WTC11 (cell line): ENCODE measurements at places on chromosomes 13 and 19.
A peak's percentile ranks its signal among the peaks of the same experiment; 100 is the strongest.

- no peak for DNase-seq
Observed at GRCh38 chr13:49584771-49585182, 581 bp downstream of the RCBTB1 start.

DNA sequence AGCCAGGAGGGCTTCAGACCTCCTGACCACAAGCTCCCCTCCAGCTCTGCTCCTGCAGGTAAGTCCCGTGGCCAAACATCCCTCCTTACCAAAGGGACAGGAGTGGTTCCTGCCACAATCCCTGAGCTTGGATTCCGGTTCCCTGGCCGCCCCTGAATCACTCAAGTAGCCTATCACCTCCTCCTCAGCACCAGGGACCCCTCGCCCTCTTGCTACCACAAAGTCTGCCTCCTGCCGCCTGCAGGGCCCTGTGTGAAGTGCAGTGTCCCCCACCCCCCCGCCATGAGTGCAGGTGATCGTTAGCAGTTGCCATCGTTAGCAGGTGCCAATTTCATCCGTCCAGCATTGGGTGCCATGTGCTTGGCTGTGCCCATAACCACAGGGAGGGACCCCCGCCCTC lies 40.8 kb upstream of the RANBP3 start:
- peak; percentile 79 for DNase-seq

- DNase-seq, result no peak
Observed at GRCh38 chr19:38031423-38031770, 124.4 kb downstream of the SIPA1L3 start.

DNA sequence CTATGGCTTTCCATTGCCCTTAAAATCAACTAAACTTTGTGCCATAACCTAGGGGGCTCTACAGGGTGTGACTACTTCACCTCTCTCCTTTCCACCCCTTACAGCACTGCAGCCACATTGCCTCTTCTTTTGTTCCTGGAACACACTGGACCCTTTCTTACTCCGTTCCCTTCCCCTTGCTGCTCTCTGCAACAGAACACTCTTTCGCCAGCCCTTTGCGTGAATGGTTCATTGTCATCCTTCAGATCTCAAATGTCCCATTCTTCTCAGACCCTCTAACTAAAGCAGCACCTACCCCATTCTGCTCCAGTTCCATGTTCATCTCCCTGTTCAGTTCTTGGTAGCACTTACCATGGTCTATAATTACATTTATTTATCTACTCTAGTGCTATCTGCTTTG lies 208.3 kb downstream of the OXGR1 start:
- no peak for DNase-seq

GRCh38 chr13:49760558-49760957 lies 31.9 kb downstream of the KPNA3 start:
- DNase-seq, result no peak

DNA sequence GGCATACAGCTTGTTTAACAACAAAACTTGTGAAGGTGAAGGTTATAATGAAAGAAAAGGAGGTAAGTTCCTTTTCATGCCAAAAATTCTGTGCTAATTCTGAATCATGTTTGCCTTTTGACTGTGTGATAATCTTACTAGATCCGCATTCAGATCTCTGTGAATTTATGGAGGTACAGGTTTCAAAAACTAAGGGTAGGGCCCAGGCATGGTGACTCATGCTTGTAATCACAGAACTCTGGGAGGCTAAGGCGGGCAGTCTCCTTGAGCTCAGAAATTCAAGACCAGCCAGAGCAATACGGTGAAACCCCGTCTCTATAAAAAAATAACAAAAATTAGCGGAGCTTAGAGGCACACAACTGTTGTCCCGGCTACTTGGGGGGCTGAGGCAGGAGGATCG lies 45.9 kb downstream of the PCDH9 start:
- DNase-seq, result no peak

DNA sequence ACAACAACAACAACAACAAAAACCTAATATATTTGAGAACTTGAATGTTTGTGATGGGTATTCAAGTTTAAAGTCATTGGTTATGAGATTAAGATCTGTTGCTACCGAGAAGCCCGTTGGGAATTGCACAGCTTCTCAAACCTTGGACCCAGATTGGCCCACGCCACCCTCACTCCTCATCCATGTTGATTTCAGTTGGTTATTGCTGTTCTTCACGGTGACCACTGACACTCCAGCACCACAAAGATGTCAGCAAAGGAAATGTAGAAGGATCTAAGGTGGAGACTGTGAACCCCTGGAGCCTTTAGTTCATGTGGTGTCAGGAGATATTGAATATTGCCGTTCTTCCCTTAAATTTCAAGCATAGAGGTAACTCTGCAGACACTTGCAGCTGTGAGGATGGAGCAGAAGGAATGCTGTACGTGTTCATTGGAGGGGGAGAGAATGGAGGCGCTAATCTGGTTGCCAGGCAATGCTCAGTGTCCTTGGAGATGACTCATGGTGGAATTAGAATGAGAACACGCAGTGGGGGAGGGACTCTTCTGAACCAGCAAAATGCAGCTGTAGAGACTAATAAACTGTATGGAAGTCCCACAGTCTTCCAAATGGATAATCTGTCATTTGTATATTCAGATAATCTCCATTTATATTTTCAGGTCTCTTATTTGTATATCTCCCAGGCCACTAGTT lies 20.8 kb upstream of the ZNF835 start:
- no peak for DNase-seq

- no peak for DNase-seq
Observed at GRCh38 chr13:111346101-111346680, 25.7 kb downstream of the TEX29 start.

DNA sequence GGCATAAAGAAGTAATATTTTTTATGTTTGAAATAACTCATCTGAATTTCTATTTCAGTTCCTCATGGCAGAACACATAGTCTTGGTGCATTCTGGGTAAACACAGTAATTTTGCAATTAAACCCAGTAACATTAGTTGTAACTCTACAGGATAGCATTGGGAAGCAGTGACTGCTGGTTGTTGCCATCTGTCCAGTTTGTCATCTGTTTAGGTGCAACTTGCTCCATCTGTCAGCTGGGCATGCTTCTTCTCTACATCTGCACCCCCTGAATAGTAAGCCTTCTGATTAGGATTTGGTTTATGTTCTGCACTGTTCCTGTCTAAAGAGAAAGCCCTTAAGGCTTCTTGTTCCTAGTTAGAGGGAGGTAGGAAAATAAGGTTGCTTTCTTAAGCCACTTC lies 63.5 kb upstream of the CSNK1A1L start:
- DNase-seq, result no peak

DNA sequence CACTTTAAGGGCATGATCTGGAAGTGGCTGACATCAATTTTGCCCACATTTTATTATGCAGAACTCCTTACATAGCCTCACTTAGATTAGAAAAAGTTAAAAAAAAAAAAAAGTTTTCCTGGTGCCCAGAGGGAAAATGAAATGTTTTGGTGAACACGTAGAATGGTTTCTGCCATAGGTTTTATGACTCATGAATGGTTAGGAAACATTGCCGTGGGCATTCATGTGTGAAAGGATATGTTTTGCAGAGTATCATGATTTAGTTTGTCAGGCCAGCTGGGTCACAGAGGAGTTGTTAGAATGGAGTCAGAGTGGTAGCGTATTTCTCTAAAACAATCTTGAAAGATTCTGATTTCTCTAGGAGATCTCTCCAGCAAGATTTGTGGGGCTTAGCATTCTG lies 133.8 kb downstream of the MRPL57 start:
- no peak for DNase-seq

- no peak for DNase-seq
Observed at GRCh38 chr13:41006306-41006705, 12.8 kb downstream of the ELF1 start.

DNA sequence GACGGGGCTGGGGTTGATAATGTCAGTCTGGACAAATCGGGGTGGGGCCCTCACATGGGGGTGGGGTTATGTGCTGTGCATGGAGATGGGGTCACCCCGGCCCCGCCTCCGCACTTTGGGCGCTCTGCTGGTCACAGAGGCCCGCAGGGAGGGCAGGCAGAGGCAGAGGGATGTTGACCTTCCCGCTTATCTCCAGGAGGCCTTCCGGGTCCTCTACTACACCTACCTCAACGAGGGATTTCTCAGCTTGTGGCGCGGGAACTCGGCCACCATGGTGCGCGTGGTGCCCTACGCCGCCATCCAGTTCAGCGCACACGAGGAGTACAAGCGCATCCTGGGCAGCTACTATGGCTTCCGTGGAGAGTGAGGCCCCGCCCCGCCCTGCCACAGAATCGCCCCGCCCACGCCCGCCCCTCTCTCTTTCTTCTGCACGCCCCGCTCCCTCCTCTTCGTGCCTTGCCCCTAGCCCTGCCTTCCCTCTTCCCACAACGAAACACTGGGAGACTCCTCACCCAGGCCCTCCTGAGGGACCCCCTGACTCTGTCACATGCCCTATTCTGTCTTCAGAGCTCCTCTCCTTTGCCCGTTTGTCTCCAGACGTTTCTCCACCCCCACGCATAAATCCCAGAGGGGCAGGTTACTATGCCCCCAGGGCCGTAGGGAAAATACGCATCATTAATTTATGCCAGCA lies 32.8 kb downstream of the TMEM161A start:
- peak; percentile 89 for DNase-seq

- DNase-seq, result no peak
Observed at GRCh38 chr19:49474542-49474924, 518 bp downstream of the FLT3LG start.

DNA sequence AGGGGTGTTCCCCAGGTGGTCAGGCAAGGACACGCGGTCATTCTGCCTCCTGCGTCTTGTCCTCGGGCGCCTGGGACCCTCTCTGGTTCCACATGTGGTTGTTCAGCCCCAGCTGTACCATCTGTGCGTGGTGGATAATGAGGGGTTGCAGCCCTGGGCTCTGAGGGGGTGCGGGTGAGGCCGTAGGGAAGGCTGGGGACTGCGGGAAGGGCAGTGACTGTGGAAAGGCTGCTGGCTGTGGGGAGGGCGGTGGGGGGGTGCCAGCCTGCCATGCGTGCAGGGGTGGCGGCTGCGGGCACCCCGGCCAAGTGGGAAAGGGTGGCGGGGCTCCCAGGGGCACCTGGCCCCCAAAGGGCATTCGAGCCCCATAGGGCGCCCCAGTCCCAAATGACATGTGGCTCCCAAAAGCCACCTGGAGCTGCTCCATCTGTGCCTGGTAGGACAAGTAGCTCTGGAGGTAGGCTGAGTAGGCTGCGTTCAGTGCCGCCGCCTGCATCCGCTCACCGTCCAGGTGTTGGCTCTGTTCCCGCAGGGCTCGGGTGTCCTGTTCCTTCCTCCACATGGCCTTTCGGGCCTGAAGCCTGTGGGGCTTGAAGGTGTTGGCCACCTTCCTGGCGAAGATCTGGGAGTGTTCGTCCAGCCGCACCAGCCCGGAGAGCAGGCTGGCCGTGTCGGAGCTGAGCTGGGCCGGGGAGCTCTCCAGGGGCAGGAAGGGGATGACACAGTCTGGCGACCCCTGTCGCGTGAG lies 15.1 kb downstream of the TICAM1 start:
- DNase-seq, result no peak

DNA sequence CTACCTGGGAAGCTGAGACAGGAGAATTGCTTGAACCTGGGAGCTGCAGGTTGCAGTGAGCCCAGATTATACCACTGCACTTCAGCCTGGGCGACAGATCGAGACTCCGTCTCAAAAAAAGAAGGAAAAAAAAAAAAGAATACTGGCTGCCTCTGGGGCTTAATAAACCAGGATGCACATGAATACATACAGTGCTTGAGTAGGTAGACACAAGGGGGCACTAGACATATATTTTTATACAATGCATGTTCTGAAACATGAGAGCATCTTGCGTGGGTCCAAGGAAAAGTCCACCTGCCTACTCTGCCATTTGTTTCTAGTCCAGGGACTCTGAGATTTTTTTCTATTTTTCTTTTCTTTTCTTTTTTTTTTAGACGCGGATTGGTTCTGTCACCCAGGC lies 31.2 kb downstream of the KEAP1 start:
- no peak for DNase-seq

DNA sequence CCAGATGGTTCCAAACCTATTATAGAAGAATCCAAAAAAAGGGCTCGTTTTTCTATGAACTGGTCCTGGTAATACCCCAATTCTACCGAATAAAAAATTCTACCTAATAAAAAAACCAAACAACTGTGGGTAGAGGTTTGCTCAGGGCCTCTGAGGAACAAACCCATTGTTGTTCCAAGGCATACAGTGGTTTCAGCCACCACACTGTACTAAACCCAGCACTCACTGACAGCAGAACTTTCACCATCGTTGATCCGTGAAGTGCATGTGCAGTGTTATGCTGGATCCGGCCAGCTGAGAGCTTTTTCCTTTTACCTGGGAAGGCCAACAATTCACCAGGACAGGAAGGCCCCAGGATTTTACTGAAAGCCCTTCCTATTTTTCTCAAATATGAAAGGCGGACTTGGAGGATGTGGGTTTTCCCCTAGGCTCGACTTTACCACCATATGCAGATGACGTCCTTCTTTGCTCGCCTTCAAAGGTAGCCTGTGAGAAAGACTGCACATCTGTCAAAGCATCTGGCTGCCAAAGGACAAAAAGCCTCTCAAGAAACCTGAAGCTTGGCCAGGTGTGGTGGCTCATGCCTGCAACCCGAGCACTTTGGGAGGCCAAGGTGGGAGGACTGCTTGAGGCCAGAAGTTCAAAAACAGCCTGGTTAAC lies 7.2 kb upstream of the PABPC3 start:
- no peak for DNase-seq

- DNase-seq, result no peak
Observed at GRCh38 chr13:45847554-45848224, 3.9 kb downstream of the SIAH3 start.

- DNase-seq, result peak; percentile 23
Observed at GRCh38 chr19:43560687-43561086, 14.6 kb downstream of the XRCC1 start.

DNA sequence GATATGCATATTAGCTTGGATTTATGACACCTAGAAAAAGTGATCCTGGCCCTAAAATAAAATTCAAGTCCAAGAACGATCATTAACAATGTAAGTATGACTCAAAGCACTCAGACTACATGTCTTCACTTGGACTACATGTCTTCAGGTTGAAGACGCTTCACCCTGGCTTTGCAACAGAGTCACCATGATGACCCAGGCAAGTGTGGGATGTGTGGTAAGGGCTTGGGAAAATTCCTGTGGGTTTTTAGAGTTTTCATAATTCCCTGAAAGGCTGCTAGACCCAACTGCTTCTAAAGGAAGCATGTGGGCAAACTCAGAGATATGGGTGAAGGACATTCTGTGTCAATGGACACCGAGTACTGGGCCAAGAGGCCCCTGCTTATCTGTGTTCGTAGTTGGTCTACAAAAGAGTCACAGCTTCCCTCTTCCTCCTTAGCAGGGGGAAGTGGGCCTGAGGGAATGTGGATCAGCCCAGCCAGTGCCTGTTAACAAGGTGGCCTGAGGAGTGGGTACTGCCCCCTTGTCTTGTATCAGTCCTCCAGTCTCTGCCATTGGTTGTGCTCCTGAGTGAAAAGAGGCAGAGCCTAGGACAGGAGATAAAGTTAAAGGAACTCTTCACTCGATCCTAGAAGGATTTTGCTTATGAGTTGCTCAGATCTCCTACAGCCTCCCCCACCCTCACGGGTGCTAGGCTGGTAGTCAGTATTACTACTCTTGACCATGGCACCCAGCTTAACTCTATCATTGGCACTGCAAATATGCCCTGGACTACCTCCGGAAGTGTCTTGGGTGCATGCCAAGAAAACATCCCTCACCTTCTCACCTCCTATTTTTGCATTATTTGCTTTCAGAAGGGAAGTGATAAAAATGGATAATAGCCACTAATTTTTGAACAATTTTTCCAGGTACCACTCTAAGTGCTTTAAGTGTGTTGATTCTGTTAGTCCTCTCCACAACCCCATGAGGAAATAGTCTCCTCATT lies 406.3 kb downstream of the COG6 start:
- DNase-seq, result no peak
